CD14-positive monocyte (primary cell): ENCODE measurements at places on chromosomes 6 and 20. TPM values are rescaled to one million over a fixed set of nuclear protein-coding genes. Genes with fewer than 3 reads are reported as not detected.
A peak's percentile ranks its signal among the peaks of the same experiment; 100 is the strongest.

DNA sequence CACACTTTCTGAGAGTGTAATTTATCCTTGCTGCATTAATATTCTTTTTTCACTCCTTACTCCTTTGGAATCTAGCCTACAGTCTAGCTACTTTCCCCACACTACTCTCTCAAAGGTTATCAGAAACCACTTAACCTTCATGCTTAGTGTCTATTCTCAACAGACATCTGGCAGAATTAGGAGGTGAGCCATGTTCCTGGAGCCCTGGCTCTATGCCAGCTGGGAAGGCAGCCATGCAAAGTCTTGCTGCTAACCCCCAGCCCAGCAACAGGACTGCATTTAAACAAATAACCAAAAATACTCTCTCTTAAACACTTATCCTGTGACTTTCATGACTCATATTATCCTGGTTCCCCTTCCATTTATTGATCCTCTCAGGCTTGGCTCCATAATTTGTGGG is 260.2 kb downstream of the BCKDHB start:
- no peak overlapping the region for H3K4me3 ChIP-seq
- H3K27me3 ChIP-seq: no peaks in the 10 kb centered on the region
- no peaks in the 10 kb centered on the region for H3K36me3 ChIP-seq
- H3K4me1 ChIP-seq: no peaks in the 10 kb centered on the region
- no peak overlapping the region for H3K27ac ChIP-seq

DNA sequence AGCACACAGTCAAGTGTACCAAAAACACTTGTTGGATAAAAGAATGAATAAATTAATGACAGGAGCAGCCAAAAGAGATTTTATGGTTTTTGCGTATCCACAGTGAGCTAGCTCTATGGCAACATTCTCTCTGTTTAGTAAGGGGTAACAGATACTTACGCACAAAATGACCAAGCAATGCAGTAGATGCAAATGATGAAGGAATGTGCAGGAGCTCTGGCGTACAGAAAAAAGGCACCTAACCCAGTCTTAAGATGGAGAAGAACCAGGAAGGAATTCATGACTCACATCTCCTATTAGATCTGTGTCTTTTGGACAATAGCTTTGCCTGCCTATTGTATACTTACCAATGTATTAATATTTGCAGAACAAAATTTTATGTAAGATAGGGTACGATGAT is 191.9 kb upstream of the PREP start:
- DNase-seq: no peak
- peak overlapping the region; percentile 18 for H3K4me3 ChIP-seq
- H3K36me3 ChIP-seq: no peaks in the 10 kb centered on the region

DNA sequence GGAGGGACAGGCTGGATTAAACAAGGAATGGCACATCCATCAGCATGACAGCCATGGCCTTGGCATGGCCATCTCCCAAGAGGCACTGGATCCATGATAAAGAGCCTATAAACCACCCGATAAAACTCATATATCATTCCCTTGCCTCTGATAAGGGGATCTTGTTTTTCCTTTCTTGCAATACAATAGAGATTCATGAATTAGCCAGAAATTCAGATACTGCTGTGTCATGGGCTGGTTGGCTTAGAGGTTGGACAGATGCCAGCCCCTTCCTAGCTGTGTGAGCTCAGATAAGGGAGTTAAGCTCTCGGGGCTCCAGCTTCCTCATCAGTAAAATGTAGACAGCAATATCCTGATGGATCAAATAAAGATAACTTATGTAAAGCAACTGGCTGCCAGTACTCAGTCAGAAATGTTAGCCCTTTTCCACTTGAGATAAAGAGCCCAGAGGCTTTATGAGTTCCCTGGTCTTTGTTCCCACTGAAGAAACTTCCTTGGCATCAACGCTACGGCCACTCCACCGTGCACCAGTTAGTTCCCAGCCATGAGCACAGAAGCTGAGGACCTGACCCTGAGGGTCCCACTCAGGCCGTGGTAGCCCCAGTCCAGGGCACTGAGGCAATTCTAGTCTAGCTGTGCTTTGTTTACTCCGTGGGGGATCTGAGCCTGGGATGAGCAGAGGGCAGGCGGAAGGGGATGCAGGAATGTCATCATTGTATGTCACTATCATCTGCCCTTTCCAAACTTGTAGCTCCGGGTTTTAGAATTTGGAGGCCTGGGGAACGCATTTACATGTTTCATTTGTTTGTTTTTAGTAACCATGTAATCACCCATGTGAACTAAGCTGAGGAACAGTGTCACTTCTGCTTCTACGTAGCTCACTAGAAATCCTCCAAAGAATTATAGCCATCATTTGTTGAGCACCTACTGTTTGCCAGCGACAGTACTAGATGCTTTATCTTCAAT is 67.2 kb upstream of the TBC1D7 start:
- peak overlapping the region; percentile 59 for H3K4me3 ChIP-seq
- peak overlapping the region; percentile 98 for H3K27ac ChIP-seq
- H3K4me1 ChIP-seq: peaks cover 38% of the 10 kb centered on the region
- peak; percentile 86 for DNase-seq
- H3K36me3 ChIP-seq: no peaks in the 10 kb centered on the region

GRCh38 chr20:51365670-51366069 is 176.8 kb downstream of the NFATC2 start:
- no peak for DNase-seq
- no peaks in the 10 kb centered on the region for H3K27me3 ChIP-seq
- H3K4me1 ChIP-seq: no peaks in the 10 kb centered on the region
- no peak overlapping the region for H3K4me3 ChIP-seq
- no peaks in the 10 kb centered on the region for H3K36me3 ChIP-seq

GRCh38 chr20:9417665-9418064 is 96.7 kb upstream of the LAMP5 start:
- no peaks in the 10 kb centered on the region for H3K36me3 ChIP-seq
- H3K27ac ChIP-seq: no peak overlapping the region
- H3K4me1 ChIP-seq: no peaks in the 10 kb centered on the region
- H3K27me3 ChIP-seq: no peaks in the 10 kb centered on the region

DNA sequence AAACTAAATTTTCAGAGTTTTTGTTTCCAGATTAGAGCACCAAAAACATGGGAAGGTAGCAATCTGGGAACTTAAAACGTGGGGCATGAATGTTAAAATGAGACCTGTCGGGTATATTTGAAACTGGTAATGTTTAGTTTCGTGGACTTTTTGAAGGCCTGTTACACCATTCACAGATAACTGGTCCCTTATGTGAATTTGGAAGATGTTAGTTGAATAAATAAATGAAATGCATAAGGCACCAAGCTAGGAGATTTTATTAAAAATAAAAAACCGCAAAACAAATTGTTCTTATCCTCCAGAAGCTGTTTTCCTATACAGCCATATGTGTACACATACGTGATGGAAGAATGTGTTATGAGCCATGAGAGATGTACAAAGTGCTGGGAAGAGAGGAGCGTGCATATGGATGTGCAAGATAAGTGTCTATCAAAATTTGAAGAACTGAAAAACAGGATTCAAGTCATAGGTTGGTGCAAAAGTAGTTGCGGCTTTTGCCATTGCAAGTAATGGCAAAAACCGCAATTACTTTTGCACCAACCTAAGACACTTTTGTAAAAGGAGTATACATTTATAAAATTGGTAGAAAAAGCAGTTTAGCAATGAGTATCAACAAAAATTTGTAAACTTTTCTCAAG is 700 bp upstream of the MCUR1 start:
- no peak for DNase-seq
- no peaks in the 10 kb centered on the region for H3K27me3 ChIP-seq
- H3K4me1 ChIP-seq: peaks cover 35% of the 10 kb centered on the region
- H3K27ac ChIP-seq: peak overlapping the region; percentile 69
- no peaks in the 10 kb centered on the region for H3K36me3 ChIP-seq

Gene PRND
- not detected in 2 replicates for polyA plus RNA-seq

Gene CAGE1
- not detected for polyA plus RNA-seq

Gene PPARD
- polyA plus RNA-seq: 1.2 TPM
